ENCODE measurements at places on chromosomes 5 and 9.

- DNase-seq = no peak
These were observed 163.5 kb upstream of the OTULINL start for GRCh38 chr5:14417792-14418765.

DNA sequence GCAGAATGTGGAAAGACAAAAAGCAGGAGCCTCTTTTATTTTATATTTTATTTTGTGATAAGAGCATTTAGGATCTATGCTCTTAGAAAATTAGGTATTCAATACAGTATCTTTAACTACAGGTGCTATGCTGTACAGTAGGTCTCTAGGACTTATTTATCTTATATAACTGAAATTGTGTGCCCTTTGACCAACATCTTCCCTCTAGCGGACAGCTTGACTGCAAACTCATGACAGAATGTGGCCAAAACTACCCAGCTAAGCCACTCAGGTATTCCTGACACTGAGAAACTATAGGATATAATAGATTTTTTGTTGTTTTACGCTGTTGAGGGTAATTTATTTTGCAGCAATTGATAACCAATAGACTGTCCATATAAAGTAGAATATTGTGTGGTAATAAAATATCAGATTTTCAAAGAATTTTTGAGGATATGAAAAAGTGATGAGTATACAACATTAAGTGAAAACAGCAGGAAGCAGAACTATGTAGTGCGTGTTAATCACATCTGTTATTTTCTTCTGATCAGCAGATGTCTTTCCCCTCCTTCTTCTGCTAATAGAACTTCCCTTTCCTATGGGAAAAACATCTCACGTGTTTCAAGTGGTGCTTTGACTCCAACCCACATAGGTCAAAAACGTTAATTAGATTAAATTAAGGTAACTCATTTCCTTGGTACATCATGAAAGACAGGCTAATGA, 69.9 kb upstream of the SELENOP start:
- no peak for DNase-seq

DNA sequence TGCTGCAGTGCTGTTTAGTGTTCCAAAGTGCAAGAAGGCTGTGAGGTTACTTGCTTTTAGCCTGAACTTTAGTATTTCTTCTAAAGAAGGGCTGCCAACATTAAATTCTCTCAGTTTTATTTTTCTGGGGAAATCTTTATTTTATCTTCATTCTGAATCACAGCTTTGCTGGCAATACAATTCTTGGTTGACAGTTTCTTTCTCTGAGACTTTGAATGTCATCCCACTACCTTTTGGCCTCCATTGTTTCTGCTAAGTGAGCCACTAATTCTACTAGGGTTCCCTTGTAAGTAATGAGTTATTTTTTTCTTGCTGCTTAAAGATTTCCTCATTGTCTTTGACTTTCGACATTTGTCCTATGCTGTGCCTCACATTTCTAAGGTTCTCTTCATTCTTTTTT, 32.4 kb upstream of the SUSD1 start:
- no peak for DNase-seq

- DNase-seq = no peak
These were observed 7.1 kb upstream of the UNC5A start for GRCh38 chr5:176803068-176803942.

DNA sequence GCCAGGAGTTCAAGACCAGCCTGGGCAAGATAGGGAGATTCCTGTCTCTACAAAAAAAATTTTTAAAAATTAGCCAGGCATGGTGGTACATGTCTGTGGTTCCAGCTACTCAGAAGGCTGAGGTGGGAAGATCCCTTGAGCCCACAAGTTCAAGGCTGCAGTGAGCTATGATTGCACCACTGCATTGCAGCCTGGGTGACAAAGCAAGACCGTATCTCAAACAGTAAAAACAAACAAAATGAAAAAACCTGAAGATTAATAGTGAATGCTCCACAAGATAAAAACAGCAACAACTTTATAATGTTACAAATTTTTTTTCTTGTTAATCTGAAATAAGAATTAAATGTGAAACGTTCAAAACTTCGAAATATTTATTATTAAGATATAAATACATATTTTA, 2.7 kb upstream of the TMEM267 start:
- no peak for DNase-seq

GRCh38 chr9:120258096-120258495, 321.9 kb downstream of the CDK5RAP2 start:
- no peak for DNase-seq

DNA sequence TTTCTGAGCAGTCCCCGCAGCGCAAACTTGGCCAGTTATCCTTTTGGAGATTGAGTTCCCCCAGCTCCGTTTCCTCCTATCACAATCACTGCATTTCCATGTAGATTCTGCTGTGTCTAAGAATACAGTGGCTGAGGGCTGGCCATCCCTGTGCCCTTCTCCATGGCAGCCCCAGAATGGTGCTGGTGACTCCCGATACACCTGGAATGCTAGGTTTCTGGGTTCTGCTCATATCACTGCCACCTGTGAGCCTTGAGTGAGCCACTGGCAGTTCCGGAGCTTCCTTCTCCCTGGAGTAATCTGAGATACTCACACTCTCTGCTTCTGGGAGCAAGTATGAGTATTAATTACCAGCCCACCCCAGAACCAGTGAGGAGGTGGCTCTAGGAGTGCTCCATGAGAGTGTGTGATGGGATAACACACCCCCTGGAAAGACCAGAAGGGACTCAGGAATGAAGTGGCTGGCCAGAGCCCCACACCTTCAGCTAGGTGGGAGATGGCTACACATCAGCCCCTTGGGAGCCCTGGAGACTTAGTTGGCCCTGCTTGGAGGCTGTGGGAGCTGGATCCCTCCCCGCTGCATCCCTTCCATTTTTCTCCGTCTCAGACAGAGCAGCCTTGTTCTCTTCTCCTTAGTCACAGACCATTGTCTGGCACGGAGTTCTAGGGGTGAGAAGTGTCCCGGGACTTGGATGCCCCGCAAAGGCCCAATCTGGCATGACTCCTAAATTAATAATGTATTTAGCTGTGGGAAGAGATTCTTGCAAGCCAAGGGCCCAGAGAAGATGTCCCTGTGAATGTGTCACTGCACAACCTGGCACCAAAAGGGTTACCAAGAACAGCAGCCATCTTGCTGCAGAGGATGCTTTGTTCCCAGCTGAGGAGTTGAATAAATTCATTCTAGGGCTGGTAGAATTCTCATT, 4.9 kb downstream of the PCDHGC5 start:
- DNase-seq = no peak

DNA sequence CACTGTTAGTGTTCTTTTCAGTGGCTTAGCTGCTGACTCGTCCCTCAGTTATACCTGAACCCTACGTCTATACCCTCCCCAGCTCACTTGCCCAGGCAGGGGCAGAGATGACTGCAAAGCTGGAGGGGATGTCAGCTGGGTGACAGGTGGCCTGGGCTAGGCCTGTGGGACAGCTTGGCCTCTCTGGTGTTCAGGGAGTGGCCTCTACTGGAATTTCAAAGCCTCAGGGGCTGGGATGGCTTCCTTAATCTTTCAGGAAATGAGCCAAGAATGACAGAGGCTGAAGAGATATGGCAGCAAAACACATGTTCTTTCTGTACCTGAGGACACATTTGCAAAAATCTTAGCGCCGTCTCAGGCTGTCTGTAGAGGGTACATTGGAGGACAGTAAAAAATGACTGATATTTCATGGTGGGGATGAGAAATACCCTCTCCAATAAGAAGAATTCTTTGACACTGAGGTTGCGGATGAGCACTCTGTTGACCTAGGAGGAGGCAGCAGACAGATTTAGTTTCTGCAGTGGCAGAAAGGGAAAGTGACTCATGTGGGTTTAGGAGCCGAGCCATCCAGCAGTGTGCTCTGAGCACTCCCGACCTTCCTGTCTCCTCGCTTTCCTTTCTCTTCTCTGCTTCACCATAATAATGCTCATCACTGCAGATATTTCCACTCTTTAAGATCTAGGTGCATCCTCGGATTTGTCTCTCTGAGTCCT, 54.4 kb downstream of the ENTREP1 start:
- DNase-seq = no peak
